ENCODE measurements at places on chromosomes 12 and 14.

DNA sequence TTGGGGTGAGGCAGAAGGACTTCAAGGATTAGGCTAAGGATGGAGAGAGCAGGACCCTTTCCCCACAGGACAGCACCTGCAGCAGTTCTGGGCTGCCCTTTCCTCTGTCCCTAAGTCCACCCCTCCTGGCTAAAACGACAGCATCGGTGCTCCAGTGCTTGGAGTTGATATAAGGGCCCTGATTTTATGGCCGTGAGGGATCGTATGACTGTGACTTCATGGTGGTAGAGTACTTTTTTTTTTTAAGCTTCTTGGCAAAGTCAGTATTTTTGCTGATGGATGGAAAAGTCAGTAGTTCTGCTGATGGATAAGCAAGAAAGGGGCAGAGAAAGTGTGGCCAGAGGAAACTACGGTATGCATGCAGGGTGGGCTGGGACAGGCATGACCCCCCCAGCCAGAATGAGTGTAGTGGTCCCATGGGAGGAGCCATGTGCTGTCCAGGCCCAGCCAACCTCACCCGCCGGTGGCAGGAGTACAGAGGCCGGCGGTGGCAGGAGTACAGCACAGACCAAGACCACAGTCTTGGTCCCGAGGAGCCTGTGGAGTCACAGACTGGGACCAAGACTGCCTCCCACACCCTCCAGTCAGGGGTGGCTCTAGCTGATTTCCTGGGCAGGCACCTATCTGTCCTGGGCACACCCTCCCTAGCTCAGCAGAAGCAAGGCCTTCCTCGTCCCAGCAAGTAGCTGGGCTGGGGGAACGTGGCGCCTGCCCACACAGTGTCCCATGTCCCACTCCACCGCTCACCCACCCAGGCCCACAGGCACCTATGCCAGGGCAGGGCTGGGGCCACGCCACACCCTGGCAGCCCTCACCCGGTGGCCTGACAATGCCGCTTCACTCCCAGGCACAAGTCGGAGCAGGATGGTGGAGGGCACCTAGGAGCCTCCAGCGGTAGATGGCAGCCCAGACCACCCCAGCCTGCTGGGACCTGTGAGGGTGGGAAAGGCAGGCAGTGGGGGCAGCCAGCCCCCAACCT is 46.3 kb downstream of the CCDC88C start:
- DNase-seq = no peak

GRCh38 chr14:89060191-89060590 is 235.7 kb downstream of the TTC8 start:
- DNase-seq = no peak

GRCh38 chr14:34776611-34777010 is 62.2 kb upstream of the CFL2 start:
- DNase-seq = no peak

DNA sequence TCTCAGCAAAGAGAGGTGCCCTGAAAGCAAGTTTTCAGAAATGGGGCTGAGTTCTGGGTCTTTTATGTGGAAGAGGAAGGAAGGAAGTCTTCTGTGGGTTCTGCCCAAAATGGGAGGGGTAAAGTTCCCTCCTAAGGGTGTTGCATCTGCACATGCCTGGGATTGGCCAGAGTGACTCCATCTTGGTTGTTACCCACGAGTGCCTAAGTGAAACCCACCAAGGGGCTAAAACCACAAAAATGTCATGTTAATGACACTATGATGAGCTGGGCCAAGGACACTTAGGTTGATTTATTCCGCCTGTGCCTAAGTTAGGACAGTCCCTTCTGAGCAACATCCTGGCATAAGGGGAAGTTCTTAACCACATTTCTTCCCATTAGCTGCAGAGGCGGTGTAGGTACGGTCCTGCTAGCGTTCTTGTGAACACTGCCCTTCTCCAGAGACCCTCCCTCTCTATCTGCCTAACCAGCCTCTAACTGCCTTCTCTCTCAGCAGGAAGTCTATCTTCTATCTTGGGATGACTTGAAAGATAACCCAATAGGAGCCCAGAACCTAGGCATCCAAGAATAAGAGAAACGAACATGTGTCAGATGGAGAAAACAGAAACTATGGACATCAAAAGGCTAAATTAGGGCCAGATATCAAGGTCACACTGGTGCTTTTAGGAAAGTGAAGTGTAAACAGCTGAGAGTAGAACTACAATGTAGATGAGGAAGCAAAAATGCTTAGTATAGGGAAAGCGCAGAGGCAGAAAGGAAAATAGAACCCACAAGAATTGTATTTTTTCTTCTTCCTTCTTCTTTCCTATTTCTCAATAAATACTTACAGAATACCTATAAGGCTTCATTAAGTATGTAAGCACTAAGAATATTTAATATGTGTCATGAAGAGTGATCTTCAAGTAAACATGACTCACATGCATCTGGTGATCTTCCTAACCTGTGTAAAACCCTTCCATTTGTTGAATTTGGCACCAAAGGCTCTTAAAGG is 104.2 kb upstream of the AMN1 start:
- DNase-seq = peak; percentile 73

- no peak for DNase-seq
Observed at GRCh38 chr14:32694795-32695449, 243.8 kb upstream of the NPAS3 start.

DNA sequence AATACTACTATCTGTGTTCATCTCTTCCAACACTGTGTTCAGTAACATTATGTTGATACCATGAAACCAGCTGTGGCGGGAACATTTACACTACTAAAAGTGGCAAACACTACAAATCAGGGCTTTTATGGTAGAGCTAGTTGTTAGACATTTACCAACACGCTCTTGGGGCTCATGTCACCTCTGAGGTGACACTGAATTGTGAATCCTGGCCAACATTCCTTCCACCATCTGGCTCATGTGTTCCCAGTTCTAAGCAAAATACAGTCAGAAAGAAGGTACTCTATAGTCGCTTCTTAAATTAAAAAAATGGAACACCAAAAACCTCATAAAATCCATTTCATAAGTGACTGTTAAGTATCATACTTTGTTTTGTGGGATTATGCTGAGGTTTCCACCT is 436.6 kb downstream of the FUT8 start:
- no peak for DNase-seq

- peak; percentile 39 for DNase-seq
Observed at GRCh38 chr14:70641548-70642302, at the start of gene TTC9. Gene TTC9, plus strand, starts transcription at chr14:70641916. Its CDS starts 214 bp downstream, at chr14:70642130.

DNA sequence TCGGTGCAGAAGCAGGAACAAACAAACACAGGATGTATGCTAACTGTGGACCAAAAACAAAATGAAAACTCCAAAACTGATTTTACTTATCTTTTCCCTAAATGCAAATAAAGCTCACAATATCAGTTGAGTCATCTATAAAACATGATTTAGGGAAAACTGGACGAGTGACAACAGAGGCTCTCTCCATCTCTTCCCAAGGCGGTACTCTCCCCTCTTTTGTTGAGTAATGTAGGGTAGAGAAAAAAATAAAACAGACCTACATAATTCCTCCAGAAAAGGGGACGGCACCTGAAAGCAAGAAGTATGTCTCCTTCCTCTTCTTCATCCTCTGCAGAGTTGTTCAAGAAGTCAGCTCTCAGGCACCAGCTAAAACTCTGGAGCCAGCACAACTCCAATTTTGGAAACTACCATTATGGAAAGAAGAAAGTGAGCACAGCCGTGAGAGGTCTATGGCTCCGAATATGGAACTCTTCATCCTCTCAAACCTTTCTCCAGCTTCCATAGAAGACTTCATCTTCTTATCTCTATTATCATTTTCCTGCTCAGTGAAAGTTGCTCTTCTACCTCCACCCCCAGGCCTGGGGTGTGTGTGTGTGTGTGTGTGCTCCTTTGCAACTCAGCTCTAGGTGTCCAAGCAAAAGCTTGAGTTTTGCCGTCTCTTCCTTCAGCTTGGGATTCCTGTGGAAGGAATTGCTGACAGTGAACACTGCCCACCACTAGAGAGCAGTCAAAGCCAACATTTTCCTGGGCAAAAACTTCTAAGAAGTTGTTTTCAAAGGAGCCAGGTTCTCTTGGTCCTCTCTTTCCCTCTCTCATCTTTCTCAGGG is 155.4 kb downstream of the DIO2 start:
- DNase-seq = no peak

DNA sequence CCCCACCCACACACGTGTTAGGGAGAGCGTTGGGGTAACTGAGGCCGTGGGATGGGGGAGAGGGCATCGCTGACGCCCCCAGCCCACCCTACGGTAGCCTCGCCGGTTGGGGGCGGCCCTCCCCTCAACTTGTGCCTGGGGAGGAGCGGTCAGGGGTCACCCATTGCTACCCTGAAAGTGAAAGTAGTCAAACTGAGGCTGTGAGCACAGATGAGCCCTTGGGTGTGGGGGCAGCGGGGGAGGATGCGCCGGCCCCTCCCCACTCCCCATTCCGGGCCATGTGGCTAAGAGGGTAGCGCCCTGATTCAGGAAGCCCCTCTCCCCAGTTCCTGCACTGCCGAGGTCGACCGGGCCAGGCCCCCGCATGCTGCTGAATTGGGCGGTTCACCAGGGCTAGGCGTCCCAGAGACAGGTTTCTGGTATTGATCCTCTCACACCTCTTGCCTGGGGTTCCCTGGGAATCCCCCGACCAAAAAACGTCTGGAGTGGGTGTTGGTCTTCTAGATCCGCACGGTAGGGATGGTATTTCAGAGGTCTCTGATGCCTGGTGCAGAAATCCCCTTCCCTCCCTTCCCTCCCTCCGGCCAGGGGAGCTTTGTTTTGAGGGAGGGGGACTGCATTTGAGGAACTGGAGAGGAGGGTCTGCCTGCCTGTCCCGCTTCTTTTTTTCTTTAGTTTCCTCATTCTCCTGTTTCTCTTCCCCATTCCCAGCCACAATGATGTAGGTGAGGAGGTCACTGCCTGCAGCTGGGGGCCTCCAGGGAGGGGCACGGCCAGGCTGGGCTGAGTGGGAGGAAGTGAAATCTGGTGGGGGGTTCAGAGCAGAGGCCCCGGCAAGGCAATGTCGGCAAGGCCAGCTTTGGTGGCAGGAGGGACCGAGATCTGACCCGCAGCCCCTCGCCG is 1.0 kb downstream of the SH2B3 start:
- DNase-seq = peak; percentile 77

GRCh38 chr14:80618751-80619329 is 322.7 kb downstream of the CEP128 start:
- no peak for DNase-seq

GRCh38 chr12:121294151-121294889 is 2.2 kb downstream of the CAMKK2 start:
- DNase-seq = no peak

DNA sequence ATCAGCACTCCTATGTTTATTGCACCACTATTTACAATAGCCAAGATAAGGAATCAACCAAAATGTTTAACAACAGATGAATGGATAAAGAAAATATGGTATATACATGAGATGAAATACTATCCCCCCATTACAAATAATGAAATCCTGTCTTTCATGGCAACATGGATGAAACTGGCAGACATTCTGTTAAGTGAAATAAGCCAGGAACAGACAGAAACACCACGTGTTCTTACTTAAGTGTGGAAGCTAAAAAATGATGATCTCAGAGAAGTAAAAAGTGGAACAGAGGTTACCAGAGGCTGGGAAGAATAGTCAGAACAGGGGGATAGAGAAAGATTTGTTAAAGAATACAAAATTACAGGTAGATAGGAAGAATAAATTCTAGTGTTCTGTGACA is 113.7 kb upstream of the MDM1 start:
- no peak for DNase-seq

DNA sequence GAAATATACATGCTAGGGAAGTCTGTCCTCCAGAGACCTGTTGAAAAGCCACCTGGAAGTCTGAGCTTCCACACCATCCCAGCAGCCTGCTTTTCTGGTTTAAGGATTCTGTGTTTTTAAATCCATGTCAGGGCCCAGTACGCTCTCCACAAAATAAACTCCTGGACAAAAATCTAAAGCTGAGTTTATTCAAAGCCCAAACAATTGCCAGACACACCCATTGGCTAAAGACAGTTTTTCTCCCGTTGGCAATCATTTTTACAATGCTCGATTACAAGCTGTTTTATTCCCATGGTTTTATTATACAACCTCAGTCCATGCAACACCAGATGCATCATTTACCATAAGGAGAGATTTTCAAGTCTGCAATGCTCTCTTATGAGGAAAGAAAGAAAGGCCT is 94.5 kb downstream of the MYRFL start:
- no peak for DNase-seq

GRCh38 chr14:89180546-89180945 is 236.5 kb downstream of the FOXN3 start:
- no peak for DNase-seq

DNA sequence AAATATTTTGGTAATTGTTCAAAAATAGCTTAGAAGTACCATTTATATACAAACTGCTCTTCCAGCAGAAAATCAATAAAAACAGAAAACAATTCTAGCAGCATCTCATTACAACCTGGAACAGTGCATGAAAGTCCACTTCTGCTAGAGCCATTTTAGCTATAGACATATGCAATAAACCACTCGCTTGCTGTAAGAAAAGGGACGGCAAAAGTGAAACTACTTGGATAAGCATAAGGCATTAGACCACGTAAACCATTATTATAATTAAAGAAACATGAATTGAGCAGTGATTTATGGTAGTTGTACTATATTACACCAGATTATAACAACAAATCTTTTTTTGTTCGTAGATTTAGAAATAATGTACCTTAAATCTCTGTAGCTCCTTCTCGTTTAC is 48.7 kb downstream of the LRIG3 start:
- no peak for DNase-seq

DNA sequence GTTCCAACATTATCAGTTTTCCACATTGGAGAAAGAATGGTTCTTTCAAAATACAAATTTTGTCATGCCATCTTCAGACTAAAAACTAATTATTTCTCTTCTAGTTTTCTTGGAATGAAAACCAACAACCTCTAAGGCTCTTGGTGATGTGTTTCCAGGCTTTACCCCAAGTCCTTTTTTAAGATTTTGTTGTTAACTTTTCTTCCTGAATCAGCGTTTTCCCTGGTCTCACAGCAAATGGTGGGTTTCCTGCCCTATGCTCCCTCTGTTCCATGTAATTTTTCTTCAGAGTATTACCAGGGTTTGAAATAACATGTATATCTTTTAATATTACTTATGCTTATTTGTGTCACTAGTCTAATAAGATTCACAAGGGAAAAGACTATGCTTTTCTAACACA is 1311.9 kb downstream of the LRFN5 start:
- DNase-seq = no peak

DNA sequence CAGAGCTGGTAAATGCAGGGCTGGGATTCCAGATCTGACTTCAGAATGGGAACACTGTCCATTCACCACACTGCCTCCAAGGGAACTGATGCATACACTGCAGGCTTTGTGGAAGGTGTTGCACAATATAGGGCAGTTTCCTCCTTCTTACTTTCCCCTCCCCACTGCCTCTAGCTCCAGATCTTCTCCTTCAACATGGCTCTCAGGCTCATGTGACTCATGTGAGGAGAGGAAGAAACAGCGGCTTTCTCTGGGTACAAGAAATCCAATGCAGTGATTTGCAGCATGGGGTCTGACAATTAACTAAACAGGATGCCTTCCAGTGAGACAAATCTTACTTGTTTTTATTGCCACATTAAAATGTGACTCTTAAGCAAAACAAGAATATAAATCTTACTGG is 447.6 kb upstream of the CCDC196 start:
- DNase-seq = no peak

DNA sequence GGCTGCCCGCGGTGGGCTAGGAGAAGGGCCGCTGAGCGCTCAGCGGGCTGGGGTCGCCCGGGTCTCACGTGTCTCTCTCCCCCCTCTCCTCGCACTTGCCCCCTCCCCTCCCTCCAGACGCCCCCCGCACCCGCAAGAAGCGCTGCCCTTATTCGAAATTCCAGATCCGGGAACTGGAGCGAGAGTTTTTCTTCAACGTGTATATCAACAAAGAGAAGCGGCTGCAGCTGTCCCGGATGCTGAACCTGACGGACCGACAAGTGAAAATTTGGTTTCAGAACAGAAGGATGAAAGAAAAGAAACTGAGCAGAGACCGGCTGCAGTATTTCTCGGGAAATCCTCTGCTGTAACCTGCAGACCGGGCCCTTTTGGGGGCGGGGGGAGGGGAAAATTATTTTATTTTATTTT is 314 bp upstream of the HOTAIR start:
- DNase-seq = no peak

All from CD4-positive, alpha-beta T cell treated with Interleukin-17A for 1 hour (primary cell).